ENCODE measurements at places on chromosomes 2 and 18. TPM values are rescaled to one million over a fixed set of nuclear protein-coding genes. Genes with fewer than 3 reads are reported as not detected.
A peak's percentile ranks its signal among the peaks of the same experiment; 100 is the strongest.

DNA sequence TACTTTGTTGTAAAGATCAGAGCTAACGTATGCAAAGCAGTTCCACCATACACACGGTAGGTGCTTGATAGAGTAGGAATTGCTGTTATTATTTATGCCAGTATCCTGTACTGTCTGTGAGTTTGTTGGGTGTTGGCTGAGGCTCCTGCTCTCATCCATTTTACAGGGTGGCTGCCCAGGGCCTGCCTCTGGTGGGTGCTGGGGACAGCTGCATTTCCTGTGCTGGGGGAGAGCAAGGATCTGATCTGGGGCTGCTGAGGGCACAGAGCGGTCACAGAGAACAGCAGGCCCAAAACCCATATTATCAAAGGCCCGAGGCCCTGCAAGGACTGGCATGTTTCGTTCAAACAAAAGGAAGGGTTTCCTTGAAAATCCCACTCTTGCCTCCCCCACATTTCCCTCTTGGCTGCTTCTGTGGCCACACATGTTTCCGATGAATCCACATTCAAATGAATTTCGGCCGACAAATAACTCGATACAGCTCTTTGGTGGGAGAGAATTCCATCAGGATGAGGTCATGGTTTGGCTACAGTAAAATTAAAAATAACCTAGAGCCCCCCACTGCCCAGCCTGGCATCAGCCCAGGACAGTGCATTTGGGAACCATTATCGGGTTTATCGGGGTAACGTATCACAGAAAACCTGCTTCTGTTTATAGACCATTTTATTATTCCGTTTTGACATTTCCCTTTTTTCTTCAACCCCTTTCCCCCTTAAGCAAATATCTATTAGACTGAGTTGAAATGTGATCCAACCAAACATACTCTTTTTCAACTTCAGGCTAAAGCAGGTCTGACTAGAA lies 143.4 kb downstream of the CYRIA start:
- H3K4me1 ChIP-seq, result no peaks in the 10 kb centered on the region
- H3K27me3 ChIP-seq, result peaks cover 9% of the 10 kb centered on the region
- no peak overlapping the region for H3K27ac ChIP-seq
- no peaks in the 10 kb centered on the region for H3K36me3 ChIP-seq

DNA sequence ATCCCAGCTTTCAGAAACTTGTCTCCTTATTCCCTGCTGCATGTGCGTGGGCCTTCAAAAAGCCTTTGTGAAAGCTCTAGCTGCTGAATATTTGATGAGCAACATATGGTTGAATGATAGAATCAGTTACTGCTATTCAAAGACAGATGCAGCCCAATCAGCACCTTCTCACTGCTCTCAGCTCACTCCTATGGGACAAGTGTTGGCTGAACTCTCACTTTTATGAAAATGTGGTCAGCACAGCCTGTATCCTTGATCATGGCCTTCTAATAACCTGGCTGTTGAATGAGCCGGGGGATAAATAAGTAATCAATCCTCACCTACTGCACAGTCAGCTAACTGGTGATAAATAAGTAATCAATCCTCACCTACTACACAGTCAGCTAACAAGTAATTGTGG lies 103.2 kb downstream of the PIEZO2 start:
- peaks cover 5% of the 10 kb centered on the region for H3K27me3 ChIP-seq
- no peaks in the 10 kb centered on the region for H3K4me1 ChIP-seq
- no peak for DNase-seq

- H3K4me1 ChIP-seq, result no peaks in the 10 kb centered on the region
- H3K27me3 ChIP-seq, result no peaks in the 10 kb centered on the region
- H3K27ac ChIP-seq, result no peak overlapping the region
- no peaks in the 10 kb centered on the region for H3K36me3 ChIP-seq
- no peak overlapping the region for H3K4me3 ChIP-seq
Observed at GRCh38 chr2:186820303-186820702, 28.7 kb downstream of the ZSWIM2 start.

DNA sequence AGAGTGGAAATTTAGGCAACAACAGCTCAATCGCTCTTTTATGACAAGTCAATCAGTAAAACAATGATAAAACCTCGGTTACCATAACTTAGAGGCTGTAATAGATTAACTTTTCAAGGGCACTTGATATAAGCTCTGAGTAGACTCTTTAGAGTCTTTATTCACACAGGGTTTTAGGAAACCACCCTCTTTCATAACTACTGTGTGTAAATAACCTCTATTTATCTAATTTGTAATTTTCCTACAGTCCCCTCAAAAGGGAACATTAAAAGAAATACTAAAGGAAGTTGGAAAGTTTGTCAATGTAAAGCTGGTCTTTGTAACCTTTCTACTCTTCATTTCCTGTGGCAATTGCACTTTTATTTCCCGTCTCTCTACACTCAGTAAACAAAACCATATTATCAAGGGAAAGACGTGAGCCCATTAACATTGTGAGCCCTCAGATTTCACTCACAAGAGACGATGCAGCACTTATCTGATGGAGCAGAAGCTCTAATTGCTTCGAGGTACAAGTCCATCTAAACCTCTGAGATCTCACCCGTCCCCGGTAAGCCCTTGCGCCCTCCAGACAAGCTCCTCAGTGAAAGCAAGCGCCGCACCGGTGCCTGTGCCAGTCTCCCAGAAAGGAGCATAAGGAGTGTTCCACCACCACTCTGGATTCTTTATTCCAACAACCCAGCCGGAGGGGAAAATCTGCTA lies 1.1 kb upstream of the HOXD1 start:
- H3K4me1 ChIP-seq, result peaks cover 18% of the 10 kb centered on the region
- peaks cover 62% of the 10 kb centered on the region for H3K27me3 ChIP-seq
- H3K27ac ChIP-seq, result no peak overlapping the region
- H3K4me3 ChIP-seq, result peak overlapping the region; percentile 60
- peak; percentile 18 for DNase-seq

The LHCGR gene
- not detected for total RNA-seq

The PAIP2B gene
- 2.3 TPM for total RNA-seq

The MRO gene
- total RNA-seq, result not detected
